ENCODE measurements at places on chromosomes 11 and 22.

DNA sequence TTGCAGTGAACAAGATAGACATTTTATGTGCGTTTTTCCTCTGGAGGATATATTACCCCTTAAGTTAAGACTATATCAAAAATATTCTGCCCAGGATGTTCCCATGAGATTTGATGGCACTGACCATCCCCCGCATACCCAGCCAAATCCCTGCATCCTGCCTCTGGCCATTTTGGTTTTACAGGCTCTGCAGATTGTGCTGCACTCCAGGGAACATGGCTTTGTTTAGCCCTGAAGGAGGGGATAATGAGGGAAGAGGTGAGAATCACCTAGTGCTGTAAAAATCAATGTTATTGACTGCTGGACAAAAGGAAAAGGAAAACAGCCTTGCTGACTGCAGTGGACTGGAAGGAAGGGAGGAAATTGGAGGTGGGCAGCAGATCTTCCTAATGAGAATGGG lies 717.4 kb downstream of the DLG2 start:
- no peak for DNase-seq

GRCh38 chr22:25380122-25380747 lies 160.8 kb downstream of the CRYBB2 start:
- no peak for DNase-seq

GRCh38 chr22:37079668-37080171 lies 28.2 kb downstream of the KCTD17 start:
- DNase-seq, result no peak

- DNase-seq, result peak; percentile 34
Observed at GRCh38 chr22:21816787-21817496, 50.5 kb downstream of the MAPK1 start.

DNA sequence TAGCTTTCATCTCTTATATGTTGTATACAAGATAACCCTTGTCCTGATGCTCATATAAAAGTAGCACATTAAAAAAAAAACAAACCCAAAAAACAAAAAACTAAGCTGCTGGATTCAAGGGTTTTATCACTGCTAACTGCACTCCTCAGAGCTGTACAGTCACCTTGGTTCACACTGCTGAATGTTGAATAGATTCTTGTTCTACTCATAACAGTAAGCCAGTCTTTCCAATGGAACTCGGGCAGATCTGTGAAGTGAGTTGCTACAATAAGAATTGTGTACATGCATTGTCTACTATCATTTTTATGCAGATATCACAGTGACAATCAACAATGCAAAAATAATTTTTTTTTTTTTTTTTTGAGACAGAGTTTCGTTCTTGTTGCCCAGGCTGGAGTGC lies 4.7 kb downstream of the HARBI1 start:
- DNase-seq, result peak; percentile 84

Data from globus pallidus (tissue), 1 donor.